ENCODE measurements at places on chromosomes 11 and 22. TPM values are rescaled to one million over a fixed set of nuclear protein-coding genes. Genes with fewer than 3 reads are reported as not detected.
A peak's percentile ranks its signal among the peaks of the same experiment; 100 is the strongest.

DNA sequence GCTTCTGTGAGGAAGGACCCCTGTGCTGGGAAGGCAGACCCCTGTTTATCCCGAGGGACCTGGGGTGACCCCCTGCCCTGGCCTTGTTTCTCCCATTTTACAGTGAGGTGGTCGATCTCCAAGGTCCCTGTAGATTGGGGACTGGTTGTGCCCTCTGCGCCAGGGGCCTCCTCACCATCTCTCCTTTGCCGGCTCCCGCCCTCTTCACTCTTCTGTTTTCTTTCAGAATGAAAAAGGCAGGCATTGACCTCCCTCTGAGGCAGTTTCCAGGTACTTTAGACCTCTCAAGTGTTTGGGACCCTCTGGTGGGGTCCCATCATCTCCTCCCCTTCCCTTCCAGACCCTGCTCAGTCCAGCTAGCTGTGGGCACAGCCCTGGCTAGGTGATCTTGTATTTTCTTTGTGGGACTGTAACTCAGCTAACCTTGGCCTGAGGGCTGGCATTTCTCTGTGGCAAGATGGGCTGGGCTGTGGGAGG is 1.5 kb downstream of the SERPINH1 start:
- no peak for DNase-seq

DNA sequence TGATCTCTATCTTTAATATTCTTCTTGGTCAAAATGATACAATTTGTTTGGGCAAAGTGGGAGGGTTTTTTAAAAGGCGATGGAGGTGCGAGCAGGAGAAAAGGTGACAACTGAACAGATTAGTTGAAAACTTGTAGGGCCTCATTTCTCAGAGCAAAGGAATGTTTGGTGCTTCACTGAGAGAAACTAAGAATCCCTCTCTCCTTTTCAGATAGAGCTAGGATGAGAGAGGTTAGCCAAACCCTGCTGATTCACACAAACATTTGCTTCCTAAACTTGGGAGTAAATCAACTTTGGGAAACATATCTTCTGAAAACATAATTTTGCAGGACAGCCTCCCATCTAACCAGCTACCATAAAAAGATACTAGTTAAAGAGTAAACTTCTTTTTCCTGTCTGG is 57.0 kb downstream of the PHF21A start:
- DNase-seq, result no peak

DNA sequence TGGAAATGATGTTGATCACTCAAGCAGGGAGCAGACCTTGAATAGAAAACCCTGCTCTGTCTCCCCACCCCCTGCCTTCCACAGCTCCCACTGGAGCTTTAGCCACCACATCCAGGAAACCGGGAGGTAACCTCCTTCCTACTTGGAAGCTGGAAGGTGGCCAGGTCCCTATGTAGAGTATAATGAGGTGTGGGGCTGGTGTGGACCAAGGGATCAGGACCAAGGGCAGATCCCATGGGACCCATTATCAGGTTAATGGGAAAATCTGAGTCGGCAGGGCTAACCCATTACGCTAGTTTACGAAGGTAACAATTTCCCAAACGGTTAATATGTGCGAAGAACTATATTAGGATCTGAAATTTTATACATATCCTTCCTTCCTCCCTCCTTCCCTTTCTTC is 321.9 kb downstream of the MIAT start:
- no peak for DNase-seq

DNA sequence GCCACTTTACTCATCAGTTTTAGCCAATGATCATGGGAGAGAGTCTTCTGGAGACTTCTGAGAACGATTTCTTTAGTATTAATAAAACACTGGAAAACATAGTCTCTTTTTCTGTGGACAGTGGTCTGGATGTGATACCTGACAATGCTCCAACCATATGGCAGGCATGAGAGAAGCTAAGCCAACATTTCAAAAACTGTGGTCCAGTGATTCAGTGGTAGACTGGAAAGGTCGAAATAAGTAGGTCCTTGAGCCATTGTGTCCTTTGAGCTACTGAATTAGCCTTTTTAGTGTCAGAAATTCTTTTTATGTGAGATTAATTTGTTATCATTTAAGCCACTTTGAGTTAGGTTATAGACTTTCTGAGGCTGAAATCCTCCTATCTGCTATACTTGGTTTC is 197.7 kb upstream of the CTSC start:
- no peak for DNase-seq

DNA sequence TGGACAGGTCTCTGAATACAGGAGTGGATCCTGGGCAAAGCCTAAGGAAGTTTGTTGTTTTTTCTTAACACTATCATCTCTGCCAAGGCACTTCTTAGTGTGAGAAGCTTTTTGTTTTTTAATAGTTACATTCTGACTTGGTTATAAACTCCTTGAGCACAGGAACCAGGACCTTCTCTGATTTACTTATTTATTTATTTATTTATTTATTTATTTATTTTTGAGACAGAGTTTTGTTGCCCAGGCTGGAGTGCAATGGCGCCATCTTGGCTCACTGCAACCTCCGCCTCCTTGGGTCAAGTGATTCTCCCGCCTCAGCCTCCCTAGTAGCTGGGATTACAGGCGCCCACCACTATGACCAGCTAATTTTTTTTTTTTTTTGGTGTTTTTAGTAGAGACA is 11.0 kb downstream of the RNF185 start:
- DNase-seq, result no peak

DNA sequence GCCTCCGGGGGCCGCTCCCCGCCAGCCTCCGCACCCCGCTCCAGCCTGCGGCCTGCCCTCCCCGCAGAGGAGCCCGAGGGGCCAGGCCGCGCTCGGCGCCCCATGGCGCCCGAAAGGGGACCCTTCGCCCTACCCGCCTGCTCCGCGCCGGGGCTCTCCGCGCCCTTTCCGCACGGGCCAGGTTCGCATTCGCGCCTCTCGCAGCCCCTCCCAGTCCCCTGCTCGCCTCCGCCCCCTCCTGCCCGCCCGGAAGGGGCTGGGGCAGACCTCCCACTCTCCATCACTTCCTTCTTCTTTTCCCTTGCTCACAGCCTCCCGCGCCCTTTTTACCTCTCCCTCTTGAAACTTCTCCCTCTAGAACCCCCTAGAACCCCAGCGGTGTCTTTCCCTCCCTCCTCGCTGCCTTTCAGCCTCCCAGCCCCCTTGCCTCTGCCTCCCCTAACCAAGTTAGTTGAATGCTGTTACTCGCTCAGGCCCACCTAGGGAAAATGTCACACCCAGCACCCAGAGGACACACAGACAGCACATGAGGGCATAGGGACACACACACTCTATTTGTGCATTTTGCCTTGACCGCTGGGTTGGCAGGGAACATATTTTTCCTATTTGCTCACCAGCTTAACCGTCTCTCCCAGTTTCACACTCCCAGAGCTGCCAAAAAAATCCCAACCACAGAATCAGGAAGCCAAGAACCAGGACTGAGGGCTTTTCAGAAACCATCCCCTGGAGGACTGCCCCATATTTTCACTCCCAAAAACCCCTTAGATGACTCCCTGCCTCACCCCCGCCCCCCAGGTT is at the start of gene SLC43A3:
TSS of gene SLC43A3 (minus strand) at position 193 of the 798 bp plus-strand sequence. CDS start 949 bp downstream, outside the sequence.
- DNase-seq, result peak; percentile 96

- DNase-seq, result peak; percentile 98
These were observed at the start of gene HYOU1 for GRCh38 chr11:119057000-119057769. Gene HYOU1, minus strand, starts transcription at chr11:119057205. Its CDS starts 1,045 bp downstream, at chr11:119056160.

- DNase-seq, result no peak
These were observed 13.3 kb downstream of the OR52B2 start for GRCh38 chr11:6156628-6157359.

GRCh38 chr22:46929046-46929709 is 166.7 kb downstream of the TBC1D22A start:
- DNase-seq, result no peak

DNA sequence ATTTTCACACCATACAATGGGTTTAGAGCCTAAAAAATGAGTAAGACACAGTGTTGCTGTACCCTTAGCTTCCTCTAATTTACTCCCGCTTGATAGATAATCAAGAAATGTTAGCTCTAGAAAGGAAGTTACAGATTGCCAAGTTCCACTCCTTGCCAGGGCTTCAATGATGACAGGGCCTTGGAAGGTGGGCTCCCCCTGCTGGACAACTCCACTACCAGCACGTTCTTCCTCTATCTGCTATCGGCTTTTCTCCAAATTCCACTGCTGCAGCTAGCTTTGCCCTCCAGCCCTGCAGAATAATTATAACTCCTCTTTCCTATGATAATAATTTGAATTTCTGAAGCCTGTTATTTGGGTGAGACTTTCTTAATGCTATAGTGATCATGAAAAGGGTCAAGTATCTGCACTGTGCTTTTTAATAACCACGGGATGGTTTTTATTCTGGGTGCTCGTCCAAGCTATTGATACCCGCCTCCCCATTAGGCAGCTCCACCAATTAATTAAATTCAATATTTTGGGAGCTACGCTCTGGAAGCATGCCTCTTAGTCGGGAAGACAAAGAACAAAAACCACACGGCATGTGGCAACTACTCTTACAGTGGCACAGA is 9.0 kb downstream of the SYN3 start:
- DNase-seq, result no peak

GRCh38 chr11:72609476-72609875 is 64.7 kb downstream of the PDE2A start:
- DNase-seq, result no peak

DNA sequence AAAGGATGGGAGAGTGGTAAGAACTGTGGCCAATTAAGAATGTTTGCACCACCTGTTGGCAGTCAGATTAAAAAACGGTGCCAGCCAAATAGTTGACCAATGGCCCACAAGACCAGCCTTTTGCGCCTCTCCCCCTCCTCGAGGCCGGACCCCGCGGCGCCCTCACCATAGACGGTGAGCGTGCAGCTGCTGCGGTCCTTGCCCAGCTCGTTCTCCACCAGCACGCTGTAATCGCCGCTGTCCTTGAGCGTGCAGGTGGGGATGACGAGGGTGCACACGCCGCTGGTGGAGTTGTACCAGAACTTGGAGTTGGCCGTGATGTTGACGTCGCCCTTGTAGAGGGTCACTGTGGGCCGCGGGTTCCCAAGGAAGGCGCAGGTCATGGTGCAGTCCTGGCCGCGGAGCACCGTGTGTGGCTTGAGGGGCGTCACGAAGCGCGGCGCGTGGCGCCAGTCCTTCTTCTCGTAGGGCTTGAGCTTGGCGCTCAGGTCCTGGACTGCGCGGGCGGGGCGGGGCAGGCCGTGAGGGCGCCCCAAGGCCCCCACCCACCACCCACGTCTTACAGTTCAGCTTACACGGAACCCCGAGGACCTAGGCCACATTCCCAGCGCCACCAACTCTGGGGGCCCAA is 7.2 kb downstream of the TMEM86A start:
- DNase-seq, result peak; percentile 82

- DNase-seq, result no peak
These were observed 111.0 kb upstream of the APOA1 start for GRCh38 chr11:116948391-116948790.

- no peak for DNase-seq
These were observed 82.1 kb upstream of the MTMR2 start for GRCh38 chr11:96006037-96006436.

DNA sequence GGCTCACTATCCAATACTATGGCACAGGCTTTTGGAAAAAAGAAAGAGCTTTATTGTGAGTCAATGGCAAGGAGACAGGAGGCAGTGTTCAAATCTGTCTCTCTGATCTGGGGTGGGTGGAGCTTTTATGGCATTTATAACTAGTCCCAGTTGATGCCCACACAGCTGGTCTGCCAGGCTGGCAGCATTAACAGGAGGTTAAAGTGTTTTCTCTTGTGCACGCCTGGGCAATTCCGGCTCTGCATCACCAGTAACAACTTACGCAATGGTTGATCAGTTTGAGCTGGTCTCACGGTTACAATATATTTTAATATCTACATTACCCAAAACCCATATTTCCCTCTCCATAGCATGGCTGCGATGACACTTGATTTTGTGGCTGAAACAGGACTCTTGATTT is 15.1 kb upstream of the SMIM38 start:
- no peak for DNase-seq

GRCh38 chr11:38796281-38796680 is 2198.2 kb upstream of the RAG2 start:
- no peak for DNase-seq

GRCh38 chr11:133497477-133498140 is 34.7 kb downstream of the OPCML start:
- no peak for DNase-seq

DNA sequence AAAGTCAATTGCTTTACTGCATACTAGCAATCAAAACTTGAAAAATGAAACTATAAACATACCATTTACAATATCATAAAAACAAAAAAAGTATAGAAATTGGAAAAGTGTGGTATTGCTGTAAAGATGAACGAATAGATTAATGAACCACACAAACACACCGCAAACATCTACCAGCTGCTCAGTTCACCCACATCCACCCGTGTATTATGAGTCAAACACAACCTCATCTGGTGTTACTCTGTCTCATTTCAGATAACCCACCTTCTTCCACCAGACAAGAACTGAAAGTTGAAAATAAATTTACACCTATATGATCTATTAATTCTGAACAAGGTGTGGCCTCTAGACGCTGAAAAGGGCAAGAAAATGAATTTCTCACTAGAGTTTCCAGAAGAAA is 53.3 kb downstream of the BLID start:
- DNase-seq, result no peak

- no peak for DNase-seq
These were observed 50.6 kb downstream of the ST14 start for GRCh38 chr11:130209954-130210854.

- no peak for DNase-seq
These were observed 3.2 kb upstream of the BDNF start for GRCh38 chr11:27703481-27703880.

GRCh38 chr11:100631316-100631715 is 55.8 kb upstream of the ARHGAP42 start:
- no peak for DNase-seq

The MMP8 gene
- polyA plus RNA-seq, result 0.12 TPM

The GRM5 gene
- not detected for polyA plus RNA-seq

The FUT4 gene
- 6.1 TPM for polyA plus RNA-seq

The CLDN5 gene
- 59.0 TPM for polyA plus RNA-seq

The TSKU gene
- polyA plus RNA-seq, result 36.6 TPM

The SYT13 gene
- polyA plus RNA-seq, result 5.4 TPM

The LMO1 gene
- 0.23 TPM for polyA plus RNA-seq

The C11orf24 gene
- 24.3 TPM for polyA plus RNA-seq

The OR51B5 gene
- polyA plus RNA-seq, result 0.61 TPM

The CARD10 gene
- polyA plus RNA-seq, result 18.4 TPM

The OMP gene
- polyA plus RNA-seq, result 0.41 TPM

All from left lung (tissue), 14 donors.